ENCODE measurements at places on chromosomes 2 and 18. TPM values are rescaled to one million over a fixed set of nuclear protein-coding genes. Genes with fewer than 3 reads are reported as not detected.

G6PC2 gene
- total RNA-seq: not detected

CNDP1 gene
- total RNA-seq: not detected

C1QL2 gene
- not detected for total RNA-seq

CHST9 gene
- total RNA-seq: 0.07 TPM

NOSTRIN gene
- total RNA-seq: 7.8 TPM

SOWAHC gene
- total RNA-seq: 0.92 TPM

COLEC12 gene
- total RNA-seq: 5.0 TPM

PROC gene
- 0.58 TPM for total RNA-seq

DNA sequence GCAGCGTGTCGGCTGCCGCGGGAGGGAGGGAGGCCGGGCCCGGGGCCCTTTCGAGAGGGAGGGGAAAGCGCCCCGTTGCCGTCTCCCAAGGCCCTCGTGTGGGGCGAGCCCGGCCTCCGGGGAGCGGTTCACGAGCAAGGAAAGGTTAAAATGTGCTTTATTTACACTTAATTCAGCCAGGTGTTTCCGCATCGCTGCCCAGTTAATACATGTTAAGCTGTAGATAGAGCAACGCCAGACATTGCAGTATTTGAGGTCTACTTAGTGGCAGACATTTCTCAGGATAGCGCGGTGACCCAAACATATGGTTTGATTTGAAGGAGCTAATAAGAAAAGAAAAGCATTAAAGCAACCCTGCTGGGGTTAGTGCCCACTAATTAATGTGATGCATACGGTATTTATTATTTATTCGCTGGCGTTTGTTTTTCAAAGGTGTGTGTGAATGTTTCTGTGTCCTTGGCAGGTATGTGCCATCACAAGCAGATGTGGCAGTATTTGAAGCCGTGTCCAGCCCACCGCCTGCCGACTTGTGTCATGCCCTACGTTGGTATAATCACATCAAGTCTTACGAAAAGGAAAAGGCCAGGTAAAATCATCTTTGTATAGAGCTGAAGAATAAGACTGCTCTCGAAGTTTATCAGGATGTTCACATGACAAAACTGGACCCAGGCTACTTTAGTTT is 571 bp downstream of the EEF1B2 start:
- H3K36me3 ChIP-seq: no peaks in the 10 kb centered on the region
- peak overlapping the region; percentile 97 for H3K27ac ChIP-seq
- no peak for DNase-seq
- peak overlapping the region; percentile 94 for H3K4me3 ChIP-seq

DNA sequence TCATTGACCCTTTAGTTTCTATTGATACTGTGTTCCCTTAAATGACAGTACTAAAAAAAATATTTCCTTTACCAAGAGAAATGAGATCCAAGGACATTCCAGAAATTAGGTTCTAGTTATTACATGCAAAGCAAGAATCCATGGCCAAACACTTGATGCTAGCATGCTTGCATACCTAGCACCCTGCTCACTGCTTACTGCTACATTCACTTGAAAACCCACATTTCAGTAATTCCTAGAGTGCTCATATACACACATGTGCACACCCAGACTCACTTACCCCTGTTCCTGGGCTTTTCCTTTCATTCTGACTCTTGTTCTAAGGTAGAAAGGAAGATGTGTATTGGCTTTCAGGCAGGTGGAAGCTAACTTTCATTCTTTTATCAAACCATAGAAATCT is 395.9 kb downstream of the THSD7B start:
- H3K4me1 ChIP-seq: no peaks in the 10 kb centered on the region
- H3K27ac ChIP-seq: no peak overlapping the region
- no peak for DNase-seq
- no peaks in the 10 kb centered on the region for H3K27me3 ChIP-seq

DNA sequence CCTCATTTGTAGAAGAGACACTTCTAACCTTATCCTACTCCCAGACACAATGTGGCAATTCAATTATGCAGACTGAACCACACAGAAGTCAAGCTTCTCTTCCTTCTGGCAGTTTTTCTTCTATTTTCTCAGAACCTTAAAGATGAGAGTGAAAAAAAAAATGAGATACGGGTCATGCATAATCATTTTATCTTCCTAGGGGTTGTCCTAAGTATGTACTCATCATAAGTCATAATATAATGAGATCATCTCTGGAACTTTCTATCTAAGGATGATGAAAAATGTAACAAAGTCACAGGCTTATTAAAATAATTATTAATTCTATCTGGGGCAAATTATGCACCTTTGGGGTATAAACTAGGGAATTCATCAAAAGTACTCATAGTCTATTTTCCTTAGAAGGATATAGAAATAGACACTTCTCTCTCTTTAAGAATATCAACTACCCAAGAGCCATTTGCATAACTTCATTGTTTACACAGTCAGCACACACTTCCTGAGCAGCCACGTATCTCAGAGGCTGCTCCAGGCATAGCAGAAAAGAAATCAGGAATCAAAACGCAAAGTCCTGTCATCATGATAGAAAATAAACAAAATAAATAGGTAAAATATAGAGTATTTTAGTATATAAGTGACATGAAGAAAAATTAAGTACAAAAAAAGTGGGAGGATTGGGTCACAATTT is 345.9 kb upstream of the SPHKAP start:
- H3K27me3 ChIP-seq: no peaks in the 10 kb centered on the region
- H3K4me1 ChIP-seq: no peaks in the 10 kb centered on the region
- no peak overlapping the region for H3K27ac ChIP-seq
- no peaks in the 10 kb centered on the region for H3K36me3 ChIP-seq
- DNase-seq: no peak
- no peak overlapping the region for H3K4me3 ChIP-seq

DNA sequence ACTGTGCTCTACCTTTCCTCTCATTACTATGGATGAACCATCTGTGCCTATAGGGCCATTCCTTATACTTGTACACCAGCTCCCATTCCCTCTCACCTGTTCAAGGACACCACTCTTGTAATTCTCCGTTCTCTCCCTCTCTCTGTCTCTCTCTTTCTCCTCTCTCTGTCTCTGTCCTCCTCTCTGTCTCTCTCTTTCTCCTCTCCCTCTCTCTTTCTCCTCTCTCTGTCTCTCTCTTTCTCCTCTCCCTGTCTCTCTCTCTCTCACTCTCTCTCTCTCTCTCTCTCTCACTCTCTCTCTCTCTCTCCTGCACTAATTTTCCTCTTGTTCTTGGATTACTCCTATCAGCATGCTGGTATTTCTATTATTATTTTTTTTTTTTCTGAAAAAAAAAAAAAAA is 78.9 kb upstream of the RMDN2 start:
- H3K4me3 ChIP-seq: no peak overlapping the region
- H3K27ac ChIP-seq: no peak overlapping the region
- DNase-seq: no peak
- no peaks in the 10 kb centered on the region for H3K36me3 ChIP-seq

GRCh38 chr2:23091900-23092299 is 293.1 kb upstream of the KLHL29 start:
- no peaks in the 10 kb centered on the region for H3K27me3 ChIP-seq
- DNase-seq: no peak
- H3K4me3 ChIP-seq: no peak overlapping the region
- no peaks in the 10 kb centered on the region for H3K36me3 ChIP-seq
- H3K27ac ChIP-seq: no peak overlapping the region

DNA sequence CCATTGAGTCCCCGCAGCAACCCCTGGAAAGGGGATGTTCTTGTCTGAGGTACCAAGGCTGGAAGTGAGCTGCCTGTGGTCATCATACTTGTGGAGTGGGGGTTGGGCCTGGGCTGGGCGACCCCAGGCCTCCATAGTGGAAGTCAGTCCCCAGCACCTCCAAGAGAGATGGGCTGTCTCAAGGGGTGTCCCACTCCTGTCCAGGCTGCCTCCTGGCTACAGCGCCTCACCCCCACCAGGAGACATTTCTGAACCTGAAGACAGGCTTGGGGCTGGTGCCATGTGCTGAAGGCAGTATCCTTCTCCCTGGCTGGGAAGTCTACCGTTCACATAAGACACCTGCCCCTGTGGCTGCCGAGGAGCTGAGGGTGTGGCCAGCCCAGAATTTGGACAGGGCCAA is 28.9 kb downstream of the INHBB start:
- no peaks in the 10 kb centered on the region for H3K36me3 ChIP-seq
- H3K27me3 ChIP-seq: peaks cover 6% of the 10 kb centered on the region
- DNase-seq: no peak
- no peak overlapping the region for H3K4me3 ChIP-seq
- H3K4me1 ChIP-seq: no peaks in the 10 kb centered on the region

- peaks cover 27% of the 10 kb centered on the region for H3K4me1 ChIP-seq
- H3K27ac ChIP-seq: no peak overlapping the region
- peaks cover 61% of the 10 kb centered on the region for H3K36me3 ChIP-seq
- no peak overlapping the region for H3K4me3 ChIP-seq
Observed at GRCh38 chr2:127721311-127721977, 20.1 kb downstream of the SFT2D3 start.

DNA sequence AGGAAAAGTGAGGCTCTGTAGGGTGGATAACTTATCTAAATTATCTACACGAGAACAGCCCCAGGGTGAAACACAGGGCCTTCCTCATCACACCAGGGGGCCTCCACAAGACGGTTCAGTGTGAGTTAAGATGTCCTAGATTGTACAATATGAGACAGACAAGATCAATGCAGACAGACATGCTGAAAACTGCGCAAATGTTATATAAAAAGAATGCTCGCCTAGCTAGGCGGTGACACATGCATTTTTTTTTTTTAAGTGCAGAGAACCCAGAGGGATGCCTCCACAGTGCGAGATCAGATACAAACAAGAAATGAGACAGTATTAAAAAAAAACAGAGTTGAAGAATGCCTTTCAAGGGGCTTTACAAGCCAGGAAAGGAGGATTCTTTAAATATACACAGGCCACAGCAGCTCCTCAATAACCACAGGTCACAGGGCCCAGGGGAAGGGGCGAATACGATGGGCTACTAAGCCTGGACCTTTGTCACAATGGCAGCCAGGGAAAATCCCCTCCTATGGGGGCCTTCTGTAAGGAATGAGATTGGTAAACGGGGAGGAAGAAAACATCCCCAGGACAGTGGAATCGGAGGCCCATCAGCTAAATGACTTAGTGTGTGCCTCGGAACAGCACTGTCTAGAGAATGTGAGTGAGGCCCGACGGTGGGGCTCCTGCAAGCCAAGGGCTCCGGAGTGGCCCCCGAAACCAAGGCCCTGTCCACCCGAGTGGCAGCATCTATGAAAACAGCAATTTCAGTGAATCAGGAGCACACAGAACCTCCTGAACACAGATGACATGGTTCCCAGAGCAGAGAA is 48.9 kb downstream of the ADCY3 start:
- no peaks in the 10 kb centered on the region for H3K27me3 ChIP-seq
- H3K4me3 ChIP-seq: no peak overlapping the region
- no peaks in the 10 kb centered on the region for H3K36me3 ChIP-seq
- peak overlapping the region; percentile 70 for H3K27ac ChIP-seq
- DNase-seq: no peak
- H3K4me1 ChIP-seq: peaks cover 3% of the 10 kb centered on the region

DNA sequence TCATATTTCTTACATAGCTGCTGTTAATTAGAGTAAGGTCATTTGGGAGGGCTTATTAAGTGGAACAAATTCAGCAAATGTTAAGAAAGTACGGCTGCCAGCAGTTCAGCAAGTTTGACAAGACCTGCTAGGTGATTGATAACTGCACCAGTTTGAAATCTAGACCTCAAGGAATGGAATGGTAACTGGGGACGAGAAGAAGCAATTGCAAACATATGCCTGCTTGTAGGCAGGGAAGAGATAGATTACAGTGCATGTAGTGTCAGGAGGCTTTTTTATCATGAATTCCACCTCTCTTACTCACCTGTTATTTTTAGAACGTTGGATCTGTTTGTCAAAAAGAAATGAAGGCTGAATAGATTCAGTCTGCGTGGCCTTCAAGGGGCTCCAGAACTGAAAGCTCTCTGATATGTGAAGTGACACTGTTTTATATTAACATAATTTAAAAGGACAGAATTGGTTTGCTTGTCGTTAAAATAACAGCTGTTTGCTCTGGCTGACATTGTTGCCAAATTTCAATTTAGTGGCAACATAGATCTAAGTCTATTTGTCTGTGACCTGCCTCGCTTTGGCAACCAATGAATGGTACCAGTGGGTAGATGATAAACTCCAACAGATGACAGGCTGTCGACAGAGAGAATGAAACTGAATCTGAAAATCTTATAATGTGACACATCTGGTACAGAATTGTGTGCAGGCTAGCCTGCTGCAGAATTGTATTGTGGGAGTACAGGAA is 199.3 kb downstream of the ZNF407 start:
- H3K4me1 ChIP-seq: peaks cover 12% of the 10 kb centered on the region
- peak overlapping the region; percentile 64 for H3K27ac ChIP-seq
- H3K36me3 ChIP-seq: no peaks in the 10 kb centered on the region
- H3K4me3 ChIP-seq: no peak overlapping the region
- no peak for DNase-seq
- H3K27me3 ChIP-seq: no peaks in the 10 kb centered on the region

DNA sequence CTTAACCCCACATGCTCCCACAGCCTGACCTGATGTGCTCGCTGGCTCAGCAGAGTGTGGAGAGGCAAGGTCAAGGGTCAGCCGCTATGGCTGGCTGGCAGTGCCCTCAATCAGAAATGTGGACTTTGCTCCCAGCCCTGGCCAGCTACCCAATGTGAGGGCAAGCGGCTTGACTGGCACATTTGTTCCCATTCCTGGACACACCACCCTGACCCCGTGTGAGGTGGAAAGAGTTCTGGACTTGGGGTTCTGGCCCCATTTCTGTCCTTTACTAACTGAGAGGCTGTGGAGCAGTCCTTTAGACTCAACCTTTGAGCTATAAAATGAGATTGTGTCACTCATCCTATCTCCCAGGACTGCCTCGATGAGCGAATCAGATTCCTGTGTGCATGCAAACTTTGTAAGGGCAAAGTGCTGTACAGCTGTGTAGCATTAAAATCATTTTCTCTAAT is 9.1 kb downstream of the THNSL2 start:
- no peak for DNase-seq
- H3K4me3 ChIP-seq: no peak overlapping the region
- no peaks in the 10 kb centered on the region for H3K36me3 ChIP-seq
- H3K4me1 ChIP-seq: peaks cover 32% of the 10 kb centered on the region

DNA sequence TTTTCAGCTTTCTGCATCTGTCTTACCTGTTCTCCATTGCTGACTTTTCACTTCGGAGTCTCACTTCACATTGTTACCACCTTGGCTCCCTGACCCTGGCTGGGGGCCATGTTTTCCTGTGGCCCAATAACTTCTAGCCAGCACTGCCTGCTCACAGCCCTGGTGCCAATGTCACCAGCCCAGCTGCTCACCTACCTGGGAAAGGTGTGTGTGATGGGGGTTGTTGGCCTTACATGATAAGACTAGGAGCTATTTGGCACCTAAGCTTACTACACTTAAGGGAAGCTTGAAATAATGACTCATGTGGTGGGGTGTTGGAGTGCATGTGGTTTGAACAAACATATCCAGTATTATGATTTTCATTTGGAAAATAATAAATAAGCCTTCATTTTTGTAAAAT is 37.5 kb upstream of the PGAP1 start:
- no peaks in the 10 kb centered on the region for H3K4me1 ChIP-seq
- DNase-seq: no peak
- no peak overlapping the region for H3K4me3 ChIP-seq
- no peaks in the 10 kb centered on the region for H3K36me3 ChIP-seq
- no peaks in the 10 kb centered on the region for H3K27me3 ChIP-seq

DNA sequence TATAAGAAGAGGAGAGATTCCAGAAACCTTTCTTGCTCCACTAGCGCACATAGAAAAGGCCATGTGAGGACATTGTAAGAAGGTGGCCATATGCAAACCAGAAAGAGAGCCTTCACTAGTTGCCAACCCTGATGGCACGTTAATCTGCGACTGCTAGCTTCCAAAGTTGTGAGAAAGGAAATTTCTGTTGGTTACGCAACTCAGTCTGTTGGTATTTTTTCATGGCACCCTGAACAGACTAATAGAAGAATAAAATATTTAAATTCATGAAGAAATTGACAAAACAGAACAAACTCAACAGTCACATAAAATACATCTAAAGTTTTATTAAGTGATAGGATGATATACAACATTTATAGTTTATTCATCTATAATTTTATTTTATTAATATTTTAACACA is 625.9 kb upstream of the NRXN1 start:
- no peaks in the 10 kb centered on the region for H3K36me3 ChIP-seq
- no peak for DNase-seq
- H3K27ac ChIP-seq: no peak overlapping the region
- no peaks in the 10 kb centered on the region for H3K4me1 ChIP-seq

Data from gastrocnemius medialis (tissue), 4 donors.